Neural crest cell (in vitro differentiated cells): ENCODE measurements at places on chromosomes 5 and 9.

DNA sequence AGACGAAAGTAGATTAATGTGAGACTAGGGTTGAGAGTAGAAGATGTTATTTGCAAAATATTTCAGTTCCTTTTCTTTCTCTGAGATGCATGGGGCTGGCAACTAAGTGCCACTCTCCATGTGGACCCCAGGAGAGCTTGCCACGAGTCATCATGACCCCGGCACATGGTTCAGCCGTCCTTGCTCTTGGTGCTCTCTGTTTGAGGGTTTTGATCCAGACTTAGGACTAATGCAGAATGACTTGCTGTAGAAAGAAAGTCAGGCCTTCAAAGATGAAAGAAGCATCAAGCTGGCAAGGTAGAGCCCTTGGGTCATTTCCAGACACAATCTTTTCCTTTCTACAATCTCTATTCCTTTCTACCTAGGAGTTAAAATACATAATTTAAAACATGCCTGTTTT is 84.7 kb downstream of the RASGRF2 start:
- DNase-seq: no peak

GRCh38 chr5:107385708-107386107 is 285.0 kb downstream of the EFNA5 start:
- no peak for DNase-seq

- no peak for DNase-seq
These were observed 25.5 kb downstream of the PITX1 start for GRCh38 chr5:135008556-135008955.

- DNase-seq: no peak
These were observed 2025.5 kb upstream of the NUDT12 start for GRCh38 chr5:105587963-105588662.

- no peak for DNase-seq
These were observed 75.1 kb upstream of the ATG10 start for GRCh38 chr5:81896764-81897163.

- DNase-seq: no peak
These were observed 22.1 kb downstream of the TYRP1 start for GRCh38 chr9:12715268-12715667.

GRCh38 chr5:128097781-128098180 is 14.2 kb downstream of the SLC12A2 start:
- DNase-seq: no peak

DNA sequence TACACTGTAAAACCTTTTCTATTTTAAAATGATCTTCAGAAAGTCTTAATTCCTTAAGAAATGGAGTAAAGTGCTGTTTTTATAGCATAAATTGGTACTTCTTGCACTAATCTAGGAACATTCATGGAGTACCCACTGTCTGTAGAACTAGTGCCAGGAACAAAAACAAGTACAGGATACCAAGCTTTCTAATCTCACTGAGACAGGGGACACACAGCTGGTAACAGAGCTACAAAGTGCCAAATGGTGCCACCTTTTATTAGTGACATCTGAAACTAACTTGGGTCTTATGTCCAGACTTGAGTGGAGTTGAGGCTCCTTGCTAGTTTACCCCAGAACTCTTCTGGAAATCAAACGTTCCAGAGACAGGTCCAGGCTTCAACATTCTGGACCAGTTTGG is 57.9 kb downstream of the RNF130 start:
- no peak for DNase-seq

- no peak for DNase-seq
These were observed 302.4 kb downstream of the SMARCA2 start for GRCh38 chr9:2317591-2317990.

GRCh38 chr9:5263351-5264218 is 32.4 kb downstream of the INSL4 start:
- no peak for DNase-seq

DNA sequence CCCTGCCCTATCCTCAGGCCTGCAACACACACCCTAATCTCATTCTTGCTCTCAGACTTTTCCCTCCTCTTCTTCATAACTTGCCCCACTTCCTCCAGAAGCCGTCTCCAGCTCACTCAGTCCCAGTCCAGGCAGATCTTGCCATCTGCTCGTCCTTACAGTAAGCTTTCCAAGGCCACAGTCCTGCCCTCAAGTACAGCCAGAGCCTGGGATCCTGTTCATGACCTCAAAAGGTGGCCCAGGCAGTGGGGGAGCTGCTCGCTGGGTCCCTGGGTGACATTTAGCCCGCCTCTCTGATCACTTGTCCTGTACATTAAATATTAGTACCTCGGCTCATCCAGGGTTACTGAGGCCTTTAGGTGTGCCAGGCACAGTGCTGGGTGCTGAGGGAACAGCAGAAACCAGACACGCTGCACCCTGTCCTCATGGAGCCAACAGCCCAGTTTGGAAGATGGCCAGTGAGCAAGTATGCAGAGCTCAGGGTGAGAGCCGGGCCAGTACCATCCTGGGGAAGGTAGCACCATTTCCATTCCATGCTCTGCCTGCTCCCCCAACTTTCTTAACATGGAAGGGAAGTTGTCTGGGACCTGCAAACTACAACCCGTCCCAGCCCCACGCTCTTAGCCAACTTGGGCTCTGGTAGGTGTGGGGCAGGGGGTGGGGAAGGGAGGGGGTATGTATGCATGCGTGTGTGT is 100.4 kb downstream of the C5orf15 start:
- no peak for DNase-seq

DNA sequence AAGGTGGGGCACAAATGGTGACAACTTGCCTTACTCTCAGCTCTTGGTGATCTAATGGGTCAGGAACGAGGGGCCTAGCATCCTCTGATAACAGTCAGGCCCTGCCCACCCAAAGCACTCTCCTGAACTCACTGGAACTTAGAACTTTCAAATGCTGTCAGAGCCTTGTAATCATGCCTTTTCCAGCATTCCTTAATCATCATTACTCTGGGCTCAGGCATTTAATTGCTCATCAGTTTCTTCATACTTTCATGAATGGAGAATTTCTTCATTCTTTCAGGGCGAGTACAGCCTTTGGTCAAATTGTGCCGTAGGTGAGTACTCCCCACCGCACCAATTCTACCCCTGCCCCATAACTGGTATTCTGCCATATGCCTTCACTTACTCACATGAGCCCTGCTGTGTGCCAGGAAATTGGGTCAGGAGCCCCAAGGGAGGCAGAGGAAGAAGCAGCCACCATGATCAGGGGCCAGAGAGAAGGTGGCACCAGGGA is 30.2 kb upstream of the DUSP1 start:
- DNase-seq: no peak

DNA sequence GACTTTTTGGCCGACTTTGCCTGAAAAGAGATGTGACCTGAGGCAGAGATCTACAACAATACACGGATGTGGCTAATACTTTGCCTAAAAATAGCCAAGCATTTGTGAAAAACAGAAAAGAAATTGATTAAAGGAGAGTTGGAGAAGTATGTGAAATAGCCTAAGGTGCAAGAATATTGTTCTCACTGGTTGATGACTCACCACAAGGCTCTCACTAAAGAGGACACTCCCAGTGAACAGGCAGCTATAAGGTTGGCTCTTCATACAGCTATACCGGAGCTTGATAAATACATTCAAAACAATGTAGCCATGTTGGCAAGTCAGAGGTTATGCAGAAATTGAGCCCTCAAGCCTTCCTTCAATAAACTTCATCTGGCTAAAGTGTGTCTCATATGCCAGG is 317.2 kb upstream of the GRAMD2B start:
- DNase-seq: no peak

- no peak for DNase-seq
These were observed 16.3 kb downstream of the IL5 start for GRCh38 chr5:132526974-132527564.

DNA sequence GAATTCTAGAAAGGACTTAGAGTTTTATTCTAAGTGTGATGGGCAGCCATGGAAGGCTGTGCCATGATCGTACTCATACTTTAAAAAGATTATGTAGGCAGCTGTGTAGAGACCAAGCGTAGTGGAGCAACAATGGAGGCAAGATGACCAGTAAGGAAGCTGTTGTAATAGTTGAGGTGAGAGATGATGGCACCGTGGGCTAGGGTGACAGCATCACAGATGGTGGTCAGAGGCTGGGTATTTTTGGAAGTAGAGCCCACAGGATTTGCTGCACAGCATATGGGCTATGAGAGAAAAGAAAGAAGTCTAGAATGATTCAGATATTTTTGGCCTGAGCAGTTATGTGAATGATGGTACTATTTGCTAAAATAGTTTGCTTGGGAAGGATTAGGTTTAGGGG is 7.7 kb downstream of the ARHGAP26 start:
- no peak for DNase-seq
